Aorta (tissue), 5 donors: ENCODE measurements at places on chromosomes 1 and 21.

DNA sequence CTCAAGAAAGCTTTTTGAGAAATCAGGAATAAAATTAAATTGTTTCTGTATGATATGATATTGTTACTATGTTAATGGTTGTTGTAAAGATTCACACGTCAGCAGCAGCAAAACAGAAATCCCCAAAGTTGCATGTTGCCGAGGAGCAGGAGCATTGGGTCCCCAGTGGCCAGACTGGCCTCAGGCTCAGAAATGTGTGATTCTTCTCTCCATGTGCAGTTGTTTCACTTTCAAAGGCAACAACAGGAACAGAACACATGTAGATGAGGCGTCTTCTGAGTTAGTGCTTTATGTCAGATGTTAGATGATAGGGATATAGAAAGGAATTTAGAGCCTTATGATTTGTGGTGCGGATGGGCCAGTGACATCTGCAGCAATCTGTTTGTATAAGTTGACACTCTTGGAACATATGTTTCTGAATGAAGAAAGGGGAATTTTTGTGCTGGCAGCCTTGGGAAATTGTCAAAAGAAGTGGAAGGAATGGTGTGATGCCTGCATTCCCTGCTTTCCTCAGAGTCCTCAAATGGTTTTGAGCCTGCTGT is 2.1 kb upstream of the TTLL7 start:
- no peak for DNase-seq

- no peak for DNase-seq
Observed at GRCh38 chr1:26285366-26286063, 5.6 kb downstream of the SH3BGRL3 start.

- no peak for DNase-seq
Observed at GRCh38 chr1:51726544-51727225, 109.8 kb downstream of the OSBPL9 start.

GRCh38 chr1:217965156-217965786 is 319.8 kb upstream of the RRP15 start:
- no peak for DNase-seq

DNA sequence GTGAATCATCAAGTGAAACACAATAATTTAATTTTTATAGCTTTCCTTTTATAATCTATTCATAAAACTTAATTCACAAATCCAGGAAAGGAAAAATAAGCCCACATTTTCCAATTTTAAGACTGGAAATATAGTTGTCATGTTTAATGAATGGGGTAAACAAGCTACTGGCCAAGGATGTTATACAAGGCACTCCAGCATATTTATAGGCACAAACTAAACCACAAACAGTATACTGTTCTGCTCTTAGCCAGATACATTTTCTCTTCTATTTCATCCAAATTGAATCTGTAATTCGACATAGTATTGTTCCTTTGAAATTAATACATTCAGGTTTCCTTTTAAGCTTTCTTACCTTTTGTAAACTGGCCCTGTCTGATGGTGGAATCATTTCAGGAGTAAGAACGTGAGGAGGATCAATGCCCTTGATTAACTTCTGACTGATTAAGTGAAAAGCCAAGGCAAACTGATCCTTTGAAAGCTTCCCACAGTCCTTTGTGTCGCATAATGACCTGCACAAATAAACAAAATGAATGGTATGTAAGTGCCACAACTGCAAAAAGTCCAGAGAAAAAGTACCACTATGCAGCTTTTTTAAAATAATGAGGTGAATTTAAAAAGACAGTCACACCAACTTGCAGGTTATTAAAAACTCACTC is 74.4 kb downstream of the EPS15 start:
- no peak for DNase-seq

- no peak for DNase-seq
Observed at GRCh38 chr21:25750085-25750484, 15.3 kb downstream of the GABPA start.

DNA sequence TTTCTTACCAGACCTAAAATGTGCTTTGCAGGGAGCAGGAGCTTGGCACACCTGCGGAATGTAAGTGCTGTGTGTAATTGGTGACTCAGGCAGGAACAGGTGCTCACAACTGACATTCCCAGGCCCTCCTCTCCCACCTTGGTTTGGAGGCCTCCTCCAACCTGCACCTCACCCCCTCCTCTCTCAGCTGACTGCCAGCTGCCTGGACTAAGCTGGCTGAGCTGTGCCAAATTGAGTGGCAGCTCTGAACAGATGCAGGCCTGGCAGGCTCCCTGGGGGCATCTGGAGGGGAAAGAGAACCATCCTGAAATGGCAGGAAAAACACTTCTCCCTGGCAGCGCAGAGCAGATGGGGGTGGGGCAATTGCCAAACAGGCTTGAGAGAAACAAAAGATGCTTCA is 91.7 kb upstream of the PGBD5 start:
- DNase-seq: no peak

GRCh38 chr1:204123376-204123775 is 28.5 kb downstream of the ETNK2 start:
- DNase-seq: no peak

- no peak for DNase-seq
Observed at GRCh38 chr1:41702771-41703170, 216.0 kb downstream of the HIVEP3 start.

- no peak for DNase-seq
Observed at GRCh38 chr1:6500544-6501278, 9.2 kb upstream of the PLEKHG5 start.

GRCh38 chr1:220810179-220810653 is 23.5 kb downstream of the MTARC1 start:
- peak; percentile 93 for DNase-seq

DNA sequence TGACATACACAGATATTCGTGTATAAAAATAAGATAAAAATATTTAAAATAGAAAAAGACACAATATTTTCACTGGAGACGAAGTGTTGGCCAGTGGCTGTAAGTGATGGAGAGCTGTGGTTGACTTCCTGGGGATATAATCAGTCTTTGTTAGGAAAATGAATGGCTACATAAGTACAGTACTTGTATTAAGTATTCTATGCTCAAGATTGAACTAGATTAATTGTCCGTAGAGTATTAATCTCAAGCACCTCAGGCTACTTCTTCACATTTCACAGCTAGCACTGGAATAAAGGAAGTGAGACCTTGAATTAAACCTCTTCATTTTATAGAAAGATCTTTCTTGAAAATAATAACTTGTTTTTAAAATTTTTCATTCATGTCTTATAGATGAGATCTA is 39.0 kb upstream of the RGS5 start:
- DNase-seq: no peak

DNA sequence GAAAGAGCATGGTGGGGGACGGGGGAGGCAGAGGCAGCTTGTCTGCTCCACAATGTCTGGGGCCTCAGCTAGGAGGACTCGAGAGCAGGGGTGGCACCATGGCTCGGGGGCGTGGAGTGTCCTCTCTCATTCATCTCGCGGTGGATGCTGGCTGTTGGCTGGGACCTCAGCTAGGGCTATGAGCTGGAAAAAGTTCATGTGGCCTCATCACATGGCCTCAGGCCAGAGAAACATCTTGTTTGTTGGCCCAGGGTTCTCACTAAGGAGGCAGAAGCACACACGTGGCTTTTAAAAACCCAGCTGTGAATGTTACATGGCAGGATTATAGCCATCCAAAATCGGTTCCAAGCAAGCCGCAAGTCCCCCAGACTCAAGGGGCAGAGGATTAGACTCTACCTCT is 6.2 kb upstream of the CENPS start:
- no peak for DNase-seq

DNA sequence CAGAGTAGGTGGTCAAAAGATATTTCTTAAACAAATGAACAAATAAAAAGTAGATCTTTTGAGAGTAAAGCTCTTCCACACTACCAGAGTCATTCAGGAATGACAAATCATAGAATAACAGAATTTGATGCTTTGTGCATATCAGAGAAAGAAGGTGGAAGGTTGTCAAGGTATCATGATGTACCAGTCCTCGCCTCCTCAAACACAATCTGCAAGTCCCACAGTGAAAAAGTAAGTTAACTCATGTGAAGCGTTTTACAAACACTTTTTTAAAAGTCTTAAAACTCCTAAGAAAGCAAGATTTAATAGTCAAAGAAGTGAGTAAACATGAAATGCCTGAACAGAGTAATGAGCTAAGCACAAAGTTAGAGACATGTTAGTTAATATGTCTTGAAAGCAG is 2.5 kb upstream of the RGS4 start:
- no peak for DNase-seq

DNA sequence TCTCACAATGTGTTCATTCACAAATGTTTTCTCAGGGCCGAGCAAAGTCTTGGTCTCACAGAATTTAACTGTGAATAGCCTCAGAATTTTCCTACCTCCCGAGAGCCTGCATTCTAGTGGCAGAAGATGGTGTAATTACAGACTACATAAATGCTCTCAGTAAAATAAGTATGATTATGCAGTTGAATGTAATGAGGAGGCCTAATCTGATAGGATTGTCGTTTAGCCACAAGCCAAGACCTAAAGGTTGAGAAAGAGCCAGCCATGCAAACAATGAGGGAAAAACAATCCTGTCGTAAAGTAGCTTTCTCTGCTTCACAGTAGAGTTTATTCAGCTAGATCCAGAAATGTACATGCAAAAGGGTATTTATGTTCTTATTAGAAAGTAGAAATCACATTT is 607.8 kb upstream of the B3GALT2 start:
- no peak for DNase-seq

DNA sequence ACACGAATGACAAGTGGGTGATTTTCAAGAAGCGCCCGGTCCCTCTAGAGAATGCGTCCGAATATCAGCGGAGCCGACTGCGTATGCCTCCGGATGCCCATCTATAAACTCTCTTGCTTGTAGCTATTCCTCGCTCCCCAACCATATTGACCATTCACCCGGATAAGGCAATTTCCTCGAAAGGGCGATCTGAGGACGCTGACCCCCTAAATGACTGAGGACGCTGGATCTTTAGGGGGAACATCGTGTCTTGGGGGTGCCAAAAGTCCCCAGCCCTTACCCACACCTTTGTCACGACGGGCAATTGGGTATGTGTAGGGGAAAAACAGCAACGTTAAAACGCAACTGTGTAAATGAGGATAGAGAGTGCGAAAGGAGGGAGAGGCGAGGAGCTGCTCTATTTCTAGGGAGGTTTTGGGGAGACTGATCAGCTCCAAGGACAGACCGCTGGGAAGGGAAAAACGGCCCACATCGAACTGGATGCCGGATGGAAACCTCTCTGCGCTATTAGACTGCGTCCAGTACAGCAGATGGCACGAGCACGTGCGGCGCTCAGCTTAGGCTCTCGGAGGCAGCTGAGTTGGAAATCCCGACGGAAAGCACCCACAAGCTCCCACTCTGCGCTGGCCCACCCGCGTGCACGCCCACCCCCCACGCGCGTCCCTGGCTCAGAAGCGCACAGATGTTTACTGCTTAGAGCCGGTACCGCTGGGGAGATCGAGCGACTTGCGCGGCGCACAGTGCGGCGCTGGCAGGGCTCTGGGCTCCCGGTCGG is 2.9 kb upstream of the PRRX1 start:
- DNase-seq: no peak

- no peak for DNase-seq
Observed at GRCh38 chr1:46011121-46011695, 121.2 kb downstream of the PIK3R3 start.

DNA sequence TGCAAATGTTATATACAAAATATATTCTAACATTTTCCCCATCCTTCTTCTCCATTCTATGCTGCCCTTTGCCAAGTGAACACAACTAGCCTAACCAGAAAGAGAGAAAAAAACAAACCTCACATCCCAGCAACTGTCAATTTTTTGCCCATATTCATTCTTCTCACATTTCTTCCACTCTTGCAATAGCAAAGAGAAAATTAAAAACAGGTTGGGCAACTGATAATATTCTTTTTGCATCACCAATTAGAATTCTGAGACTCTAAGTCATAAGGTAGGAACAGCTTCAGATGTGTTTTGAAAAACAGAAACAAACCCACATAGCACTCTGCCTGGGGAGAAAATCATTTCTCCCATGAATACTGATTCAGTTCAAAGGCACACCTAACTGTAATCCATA is 25.2 kb upstream of the EXO1 start:
- DNase-seq: no peak

GRCh38 chr1:228958741-228959140 is 223.5 kb downstream of the RHOU start:
- DNase-seq: no peak

DNA sequence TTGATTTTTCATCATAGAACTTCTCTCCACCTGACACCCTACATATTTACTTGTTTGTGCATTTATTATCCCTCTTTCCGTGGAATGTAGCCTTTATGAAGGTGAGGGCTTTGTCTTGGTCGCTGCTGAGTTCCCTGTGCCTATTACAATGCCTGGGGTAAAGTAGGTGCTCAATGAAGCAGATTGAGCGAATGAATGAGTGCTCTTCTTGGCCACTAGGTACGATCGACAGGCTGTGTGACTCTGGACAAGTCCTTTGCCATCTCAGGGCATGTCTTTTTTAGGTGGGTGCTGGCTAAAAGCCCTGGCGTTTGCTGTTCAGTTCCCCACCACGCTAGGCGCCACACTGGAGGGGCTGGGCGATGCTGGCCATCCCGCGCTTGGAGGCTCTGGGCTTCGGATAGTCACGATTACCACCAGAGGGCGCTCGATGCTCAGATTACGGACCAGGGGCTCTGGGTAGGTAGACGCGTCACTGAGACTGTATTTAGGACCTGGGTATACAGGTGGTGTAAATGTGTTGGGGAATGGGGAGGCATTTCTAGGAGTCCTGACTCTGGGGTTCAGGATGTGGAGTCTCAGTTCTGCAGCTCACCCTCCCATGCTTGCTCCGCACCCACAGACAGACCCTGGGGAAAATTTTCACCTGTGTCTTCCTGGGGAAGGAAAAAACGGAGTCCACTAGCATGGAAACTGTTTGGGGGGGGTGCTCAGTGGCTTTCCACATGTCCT is 71.0 kb upstream of the CSF3R start:
- peak; percentile 88 for DNase-seq

DNA sequence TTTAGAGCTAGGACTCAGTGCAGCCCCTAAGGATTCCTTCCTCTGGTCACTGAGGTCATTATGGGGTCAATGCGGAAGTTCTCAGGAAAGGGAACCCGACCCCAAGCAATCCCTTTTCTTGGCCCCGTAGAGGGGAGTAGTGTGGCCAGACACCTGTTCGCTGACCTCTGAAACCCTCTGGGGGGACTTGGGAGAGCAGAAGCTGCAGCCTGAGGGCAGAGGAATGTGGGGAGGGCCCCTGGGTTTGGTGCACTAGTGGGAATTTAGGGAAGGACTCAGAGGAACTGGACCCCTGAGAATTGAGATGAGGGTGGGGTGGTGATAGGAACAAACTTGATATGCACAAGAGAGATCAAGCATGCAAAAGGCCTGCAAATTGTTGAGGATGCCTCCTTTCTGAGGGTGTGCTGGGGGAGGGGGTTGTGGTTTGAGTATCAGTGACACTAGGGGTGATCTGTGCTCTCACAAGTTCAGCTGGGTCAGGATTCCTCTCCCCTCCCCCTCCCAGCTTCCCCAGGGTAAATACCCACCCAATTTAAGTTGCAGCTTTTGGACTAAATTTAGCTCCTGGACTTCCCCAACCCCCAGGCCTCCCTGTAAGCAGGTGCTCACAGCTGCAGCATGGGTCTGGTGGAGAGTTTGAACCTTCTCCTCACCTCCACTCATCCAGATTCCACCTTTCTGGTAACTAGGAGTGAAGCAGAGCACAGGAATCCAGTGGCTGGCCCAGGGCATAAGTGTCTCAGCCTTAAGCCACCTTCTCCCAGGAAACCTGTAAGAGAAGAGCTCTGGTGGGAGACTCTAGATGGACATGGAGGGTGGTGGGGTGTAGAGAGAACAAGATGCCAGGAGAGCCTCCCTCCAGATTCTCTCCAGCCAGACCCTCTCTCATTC is 13.5 kb downstream of the ADAMTSL4 start:
- DNase-seq: peak; percentile 58
